Tongue (tissue), 3 donors: ENCODE measurements at places on chromosomes 13 and 19.
A peak's percentile ranks its signal among the peaks of the same experiment; 100 is the strongest.

DNA sequence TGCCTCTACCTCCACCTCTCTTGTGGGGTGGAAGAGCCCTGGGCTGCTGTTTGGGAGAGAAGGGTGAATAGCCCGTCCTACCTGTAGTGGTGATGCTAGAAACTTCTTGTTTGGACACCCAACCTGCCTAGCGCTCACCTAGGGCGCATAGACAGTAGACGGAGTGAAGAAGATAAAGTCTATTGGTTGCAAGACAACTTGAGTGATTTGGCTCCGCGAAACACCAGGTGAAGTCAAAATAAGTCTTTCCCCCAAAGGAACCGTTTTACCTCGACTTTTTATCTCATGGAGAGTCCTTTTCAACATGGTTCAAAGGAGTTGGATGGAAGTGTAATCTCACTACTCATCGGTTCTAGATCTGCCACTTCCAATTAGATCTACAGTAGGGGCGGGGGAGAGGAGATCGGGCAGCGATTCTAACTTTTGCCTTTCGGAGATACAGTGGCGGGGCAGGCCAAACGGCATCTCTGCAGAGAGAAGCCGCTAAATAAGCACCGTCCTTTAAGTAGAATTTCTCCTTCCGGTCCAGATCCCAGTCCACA, 694 bp upstream of the ZIC5 start:
- DNase-seq: no peak

DNA sequence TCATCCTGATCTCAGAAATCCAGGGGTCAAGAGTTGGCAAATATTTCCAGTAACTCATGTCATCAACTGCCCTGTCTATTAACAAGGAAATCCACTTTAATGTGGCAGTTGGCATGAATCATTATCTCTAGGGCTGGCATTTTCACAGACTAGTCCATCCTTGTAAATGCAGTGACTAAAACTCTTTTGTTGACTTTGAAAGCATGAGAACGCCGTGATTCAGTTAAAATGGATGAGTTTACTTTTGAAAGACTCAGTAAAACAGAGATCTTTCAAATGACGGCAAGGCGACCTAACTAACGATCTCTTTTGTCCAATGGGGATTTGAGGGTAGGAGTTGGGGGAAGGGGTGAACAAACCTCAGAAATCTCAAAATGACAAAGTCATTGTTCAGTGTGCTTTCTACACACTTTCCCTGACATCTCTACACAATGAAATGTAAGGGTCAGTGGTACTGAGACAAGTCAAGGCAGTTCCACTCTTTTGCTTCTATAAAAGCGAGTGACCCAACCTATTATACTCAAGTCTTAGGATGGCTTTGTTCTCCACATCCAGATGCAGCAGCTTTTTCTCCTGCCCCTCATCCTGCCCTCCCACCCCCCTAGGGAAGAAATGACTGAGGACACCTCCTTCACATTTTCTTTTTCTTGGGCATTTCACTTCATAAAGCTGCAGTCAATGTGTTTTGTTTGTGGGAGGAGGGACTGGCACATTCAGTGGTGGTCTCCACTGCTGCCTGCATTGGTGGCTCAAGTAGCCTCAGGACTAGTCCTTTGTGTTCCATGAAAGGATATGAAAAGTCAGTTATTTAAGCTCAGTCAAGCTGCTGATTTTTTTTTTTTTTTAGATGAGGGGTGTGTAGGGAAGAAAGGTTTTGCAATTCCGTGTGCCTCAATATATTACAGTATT, 200.5 kb downstream of the ABCC4 start:
- no peak for DNase-seq

GRCh38 chr13:112647256-112647655, 42.6 kb upstream of the ATP11A start:
- no peak for DNase-seq

- DNase-seq: peak; percentile 84
Measured at GRCh38 chr13:29532116-29532515, 63.4 kb downstream of the SLC7A1 start.

GRCh38 chr19:45780146-45780447, 2.2 kb downstream of the DMPK start:
- no peak for DNase-seq

GRCh38 chr13:39463611-39464010, 139.4 kb downstream of the LHFPL6 start:
- DNase-seq: no peak

- DNase-seq: no peak
Measured at GRCh38 chr19:49690079-49690655, 749 bp upstream of the CPT1C start.

GRCh38 chr13:106799781-106800335, 231.9 kb upstream of the ARGLU1 start:
- no peak for DNase-seq

DNA sequence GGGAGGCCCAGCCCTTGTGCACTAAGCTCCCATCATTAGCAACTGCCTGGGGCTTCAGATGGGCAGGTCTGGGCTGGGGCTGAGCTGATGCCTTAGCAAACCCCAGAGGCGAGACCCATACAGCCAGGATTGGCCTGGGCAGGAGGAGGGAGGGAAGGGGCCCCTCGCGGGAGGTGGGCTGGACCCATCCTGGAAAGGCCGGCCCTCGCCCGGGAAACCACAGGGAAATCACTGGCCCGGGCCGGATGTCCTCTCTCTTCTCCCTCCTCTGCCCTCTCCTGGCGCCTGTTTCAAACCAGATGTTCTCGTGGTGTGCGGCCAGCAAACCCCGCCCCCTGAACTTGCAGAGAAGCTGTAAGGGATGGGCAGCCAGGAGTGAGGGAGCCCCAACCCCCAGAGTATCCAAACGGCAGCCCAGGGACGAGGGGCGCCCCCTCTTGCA, 43.1 kb downstream of the TMEM255B start:
- DNase-seq: peak; percentile 90

- no peak for DNase-seq
Measured at GRCh38 chr19:2740314-2740656, 468 bp upstream of the SLC39A3 start.

GRCh38 chr13:70249332-70250064, 141.2 kb upstream of the KLHL1 start:
- DNase-seq: no peak

GRCh38 chr19:38433268-38433733, at the start of gene RYR1:
Gene RYR1 (plus strand): TSS chr19:38433691. CDS start chr19:38433830, 139 bp downstream.
- DNase-seq: peak; percentile 90

GRCh38 chr13:29100758-29101157, 280.6 kb downstream of the MTUS2 start:
- no peak for DNase-seq

DNA sequence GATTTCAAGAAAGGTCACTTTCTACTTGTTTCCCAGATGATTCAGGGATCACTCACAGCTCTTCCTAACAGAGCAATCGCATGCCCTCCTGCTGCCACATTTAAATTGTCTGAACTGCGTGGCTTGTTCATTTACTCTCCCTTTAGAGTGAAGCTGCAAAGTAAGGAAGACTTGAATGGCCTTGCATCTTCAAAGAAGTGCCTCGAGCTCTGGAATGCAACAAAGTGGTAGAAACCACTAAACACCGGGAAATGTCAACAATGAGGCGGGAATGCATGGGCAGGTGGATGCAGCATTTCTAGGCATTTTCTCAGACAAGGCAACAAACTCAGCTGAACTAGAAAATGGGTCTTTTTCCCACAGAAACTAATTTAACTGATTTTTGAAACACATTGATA, 10.3 kb upstream of the DACH1 start:
- DNase-seq: no peak

GRCh38 chr13:32340914-32341313, 25.6 kb downstream of the BRCA2 start:
- DNase-seq: no peak

DNA sequence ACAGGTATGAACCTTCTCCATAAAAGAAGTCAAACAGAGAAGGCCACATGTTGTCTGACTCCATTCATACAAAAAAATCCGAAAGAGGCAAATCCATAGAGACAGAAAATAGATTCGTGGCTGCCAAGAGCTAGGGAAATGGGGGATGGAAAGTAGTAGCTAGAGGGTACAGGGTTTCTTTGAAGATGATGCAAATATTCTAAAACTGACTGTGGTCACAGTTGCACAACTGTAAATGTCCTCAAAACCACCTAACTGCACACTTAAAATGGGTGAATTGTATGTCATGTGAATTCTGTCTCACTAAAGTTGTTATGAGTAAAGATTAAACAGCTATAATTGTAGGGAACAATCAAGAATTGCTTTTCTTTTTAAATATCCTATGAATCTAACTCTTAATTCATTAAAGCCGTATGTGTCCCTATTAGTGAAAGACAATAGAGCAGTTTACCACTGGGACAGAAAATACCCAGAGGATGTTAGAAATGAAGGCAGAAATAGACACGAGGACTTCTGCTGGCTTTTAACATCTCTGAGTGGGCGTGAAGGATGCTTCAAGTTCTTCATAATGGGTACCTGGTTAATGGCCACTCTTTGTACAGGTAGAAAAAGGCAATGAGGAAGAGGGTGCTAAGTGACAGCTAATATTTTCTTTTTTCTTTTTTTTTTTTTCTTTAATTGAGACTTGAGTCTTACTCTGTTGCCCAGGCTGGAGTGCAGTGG, 21.2 kb downstream of the INSR start:
- no peak for DNase-seq

- no peak for DNase-seq
Measured at GRCh38 chr19:483332-484072, 12.8 kb upstream of the MADCAM1 start.

DNA sequence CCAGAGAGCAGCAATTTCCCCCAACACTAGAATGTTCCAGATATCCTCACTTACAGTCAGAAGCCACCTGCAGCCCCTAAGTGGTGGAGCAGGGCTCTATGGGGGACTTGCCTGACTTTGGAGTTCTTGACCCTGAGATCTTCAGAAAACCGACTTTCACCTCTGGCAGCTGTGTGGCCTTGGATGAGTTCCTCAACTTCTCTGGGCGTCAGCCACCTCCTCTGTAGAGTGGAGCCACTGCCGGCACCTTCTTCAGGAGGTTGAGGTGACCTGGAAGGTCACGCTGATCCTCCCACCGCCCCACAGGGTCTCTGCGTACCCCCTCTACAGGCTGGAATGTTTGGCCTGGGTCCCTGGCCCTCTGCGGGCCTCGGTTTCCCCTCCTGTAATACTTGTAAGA, 7.1 kb upstream of the FUT5 start:
- DNase-seq: no peak

- peak; percentile 89 for DNase-seq
Measured at GRCh38 chr19:4278419-4279266, at the start of gene SHD. Gene SHD (plus strand): TSS chr19:4279266. CDS start chr19:4280064, 798 bp downstream.

DNA sequence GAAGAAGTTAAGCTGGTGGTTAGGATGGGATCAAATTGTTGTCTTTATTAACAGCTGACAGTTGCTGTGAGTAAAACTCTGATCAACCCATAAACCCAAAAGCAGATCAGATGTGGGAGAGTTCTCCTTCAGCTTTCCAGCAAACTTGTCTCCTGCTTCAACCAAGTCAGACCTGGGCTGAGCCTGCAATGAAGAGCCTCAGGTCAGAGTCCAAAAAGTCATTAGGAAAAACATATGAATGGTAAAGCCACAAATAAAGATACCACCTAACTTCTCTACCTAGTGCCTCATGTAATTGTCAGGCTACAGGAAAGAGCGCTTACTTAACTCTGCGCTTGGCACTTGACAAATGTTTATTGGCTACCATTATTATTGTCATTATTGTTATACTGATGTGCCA, 21.9 kb upstream of the UBE2L5 start:
- DNase-seq: no peak

GRCh38 chr19:34995551-34995950, 4.6 kb upstream of the GRAMD1A start:
- DNase-seq: no peak

- DNase-seq: peak; percentile 12
Measured at GRCh38 chr13:67369895-67370660, 139.9 kb upstream of the PCDH9 start.

- no peak for DNase-seq
Measured at GRCh38 chr13:84567848-84568247, 685.6 kb upstream of the SLITRK1 start.

DNA sequence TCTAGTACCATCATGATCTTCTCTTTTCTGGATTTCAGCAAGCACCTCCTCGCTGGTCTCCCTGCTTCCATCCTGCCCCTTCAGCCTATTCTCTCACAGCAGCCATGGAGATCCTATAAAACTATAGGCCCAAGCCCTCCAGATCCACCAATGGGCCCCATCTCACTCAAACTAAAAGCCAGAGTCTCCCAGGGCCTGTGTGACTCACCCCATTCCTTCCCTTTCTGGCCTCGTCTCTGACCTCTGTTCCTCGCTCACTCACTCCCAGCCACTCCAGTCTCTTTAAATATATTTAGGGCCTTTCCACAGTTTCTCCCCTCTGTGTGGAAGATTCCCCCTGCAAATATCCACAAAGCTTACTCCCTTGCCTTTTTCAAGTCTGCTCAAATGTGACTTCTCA, 89.7 kb downstream of the HSPH1 start:
- DNase-seq: no peak

GRCh38 chr13:30355384-30355699, 48.0 kb upstream of the KATNAL1 start:
- DNase-seq: peak; percentile 56

DNA sequence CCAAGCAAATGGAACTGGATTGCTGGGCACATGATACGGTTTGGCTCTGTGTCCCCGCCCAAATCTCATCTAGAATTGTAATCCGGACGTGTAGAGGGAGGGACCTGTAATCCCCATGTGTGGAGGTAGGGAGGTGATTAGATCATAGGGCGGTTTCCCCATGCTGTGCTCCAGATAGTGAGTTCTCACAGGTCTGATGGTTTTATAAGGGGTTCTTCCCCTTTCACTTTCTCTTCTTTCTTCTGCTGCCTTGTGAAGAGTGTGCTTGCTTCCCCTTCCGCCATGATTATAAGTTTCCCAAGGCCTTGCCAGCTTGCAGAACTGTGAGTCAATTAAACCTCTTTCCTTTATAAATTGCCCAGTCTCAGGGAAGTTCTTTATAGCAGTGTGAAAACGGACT, 32.6 kb upstream of the MTIF3 start:
- no peak for DNase-seq

DNA sequence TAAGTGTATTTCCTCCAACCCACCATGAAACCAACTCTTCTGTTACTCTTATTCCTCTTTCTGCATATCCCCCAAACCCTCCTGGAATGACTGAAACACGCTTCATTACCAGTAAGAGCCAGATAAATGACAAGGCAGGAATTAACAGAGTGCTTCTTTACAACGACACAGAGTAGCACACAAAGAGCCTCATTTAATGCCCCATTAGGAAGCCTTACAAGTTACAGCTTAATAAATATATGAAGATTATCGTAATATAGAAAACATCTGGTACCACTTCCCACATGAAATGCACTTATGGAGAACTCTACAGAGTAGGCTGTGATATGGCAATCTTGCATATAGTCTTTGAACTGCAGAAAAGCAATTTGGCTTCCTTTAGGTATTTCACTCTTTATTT, 116.8 kb downstream of the ENOX1 start:
- DNase-seq: no peak

DNA sequence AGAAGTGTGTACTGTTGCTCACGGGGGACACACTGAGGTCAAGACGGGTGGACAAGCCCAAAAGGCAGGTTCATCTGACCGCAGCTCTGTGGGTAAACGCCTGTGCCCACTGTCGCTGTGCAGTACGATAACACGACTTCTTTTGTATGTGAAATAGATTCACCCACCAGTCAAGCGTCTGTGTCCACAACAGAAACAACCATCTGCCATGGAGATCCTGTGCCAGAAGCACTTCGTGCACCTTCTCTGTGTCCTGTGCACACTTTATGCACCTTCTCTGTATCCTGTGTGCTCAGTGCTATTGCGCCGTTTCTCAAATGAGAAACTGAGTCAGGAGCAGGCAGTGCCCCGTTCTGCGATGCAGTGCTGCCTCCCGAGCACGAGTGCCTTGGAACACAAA, 138.9 kb downstream of the ATP11A start:
- DNase-seq: no peak
